ENCODE measurements at places on chromosomes 11 and 22.

DNA sequence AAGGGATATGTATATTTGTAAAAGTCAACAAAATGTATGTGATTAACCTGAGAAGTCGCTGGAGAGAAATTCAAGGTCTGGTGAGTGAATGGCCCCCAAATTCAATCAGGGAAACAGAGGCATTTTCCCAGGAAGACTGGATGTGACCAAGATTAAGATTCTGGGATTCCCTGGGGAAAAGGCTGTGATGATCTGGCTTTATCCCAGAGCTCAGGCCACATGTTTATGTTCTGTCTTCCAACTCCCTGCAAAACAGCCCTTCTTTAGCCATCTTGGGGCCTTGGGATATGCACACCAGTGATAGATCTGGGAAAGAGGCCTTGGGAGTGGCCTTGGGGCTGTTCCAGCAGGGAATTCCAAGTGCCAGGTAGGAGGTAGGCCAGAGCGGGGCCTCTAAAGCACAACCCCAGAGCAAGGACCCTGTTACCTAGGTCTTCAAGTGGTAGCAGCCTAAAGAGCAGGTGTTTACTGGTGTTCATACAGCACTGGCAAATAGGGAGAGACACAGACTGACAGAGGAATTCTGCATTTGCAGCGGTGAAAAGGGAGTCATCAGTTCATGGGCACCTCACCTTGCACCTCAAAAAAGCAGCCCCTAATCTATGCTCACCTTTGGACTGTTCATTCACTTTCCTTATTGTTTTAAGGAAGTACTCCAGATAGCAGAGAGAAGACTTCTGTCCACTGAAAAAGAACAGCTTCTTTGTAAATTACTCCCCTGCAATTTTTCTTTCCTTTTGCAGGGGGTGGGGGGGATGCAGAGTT lies 312.4 kb downstream of the BUD13 start:
- DNase-seq = no peak

DNA sequence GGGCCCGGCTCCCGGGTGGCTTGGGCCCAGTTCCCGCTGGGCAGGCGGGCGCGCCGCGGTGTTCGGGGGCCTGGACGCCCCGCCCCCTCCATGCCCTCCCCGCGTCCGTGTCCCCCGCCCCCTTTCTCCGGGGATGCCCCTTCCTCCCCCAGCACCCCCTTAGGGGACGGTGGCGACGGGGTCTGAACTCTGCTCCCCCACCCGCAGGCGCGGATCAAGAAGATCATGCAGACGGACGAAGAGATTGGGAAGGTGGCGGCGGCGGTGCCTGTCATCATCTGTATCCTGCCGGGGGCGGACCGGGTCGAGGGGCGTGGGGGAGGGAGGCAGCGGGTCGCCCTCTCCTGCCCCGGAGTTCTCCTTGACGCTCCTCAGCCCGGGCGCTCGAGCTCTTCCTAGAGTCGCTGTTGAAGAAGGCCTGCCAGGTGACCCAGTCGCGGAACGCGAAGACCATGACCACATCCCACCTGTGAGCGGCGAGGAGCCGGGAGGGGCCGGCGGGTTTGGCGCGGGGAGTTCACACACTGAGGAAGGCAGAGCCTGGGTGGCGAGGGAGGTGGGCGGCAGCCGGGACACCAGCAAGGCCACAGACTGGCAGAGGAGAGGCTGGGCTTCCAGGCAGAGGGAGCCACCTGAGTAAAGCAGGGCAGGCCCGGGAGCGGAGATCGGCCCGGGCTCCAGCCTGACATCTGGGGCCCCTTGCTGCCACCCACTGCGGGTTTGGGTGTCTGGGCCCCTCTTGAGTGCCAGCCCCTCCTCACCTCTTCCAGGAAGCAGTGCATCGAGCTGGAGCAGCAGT lies 546 bp downstream of the DRAP1 start:
- DNase-seq = no peak

GRCh38 chr11:66541892-66542291 lies 4.0 kb downstream of the ZDHHC24 start:
- DNase-seq = no peak

DNA sequence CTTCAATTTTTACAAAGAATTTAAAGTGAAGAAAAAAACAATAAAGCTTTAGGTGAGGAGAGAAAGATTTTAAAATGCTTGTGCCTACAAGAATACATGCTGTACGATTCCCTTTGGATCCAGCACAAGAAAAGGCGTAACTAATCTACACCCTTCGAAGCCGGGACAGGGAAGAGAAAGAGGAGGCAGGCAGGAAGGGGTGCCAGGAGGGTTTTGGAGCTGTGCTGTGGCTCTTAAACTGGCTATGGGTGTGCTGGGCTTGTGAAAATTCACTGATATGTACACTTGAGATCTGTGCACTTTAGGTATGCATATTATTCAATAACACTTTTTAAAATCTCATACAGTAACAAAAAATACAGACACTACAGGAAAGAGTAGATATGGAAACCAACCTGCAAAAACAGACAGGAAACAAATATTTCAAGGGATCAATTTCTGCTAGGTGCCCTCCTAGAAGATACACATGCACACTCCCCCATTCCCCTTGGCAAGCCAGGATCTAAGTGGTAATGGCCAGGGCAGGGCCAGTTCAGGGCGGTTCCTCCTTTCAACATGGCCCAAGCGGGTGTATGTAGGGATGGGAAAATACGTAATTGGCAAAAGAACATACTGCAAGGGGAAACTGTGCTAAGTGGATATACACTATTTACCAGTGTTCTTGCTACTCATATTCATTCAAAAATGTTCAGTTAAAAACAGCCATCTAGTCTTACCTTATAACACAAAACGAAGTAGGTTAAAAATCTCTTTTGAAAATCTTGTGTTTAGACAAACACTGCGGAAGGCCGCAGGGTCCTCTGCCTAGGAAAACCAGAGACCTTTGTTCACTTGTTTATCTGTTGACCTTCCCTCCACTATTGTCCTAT lies 54.2 kb downstream of the PACSIN2 start:
- DNase-seq = no peak

- peak; percentile 51 for DNase-seq
Measured at GRCh38 chr22:19852177-19852781, 2.4 kb downstream of the GNB1L start.

DNA sequence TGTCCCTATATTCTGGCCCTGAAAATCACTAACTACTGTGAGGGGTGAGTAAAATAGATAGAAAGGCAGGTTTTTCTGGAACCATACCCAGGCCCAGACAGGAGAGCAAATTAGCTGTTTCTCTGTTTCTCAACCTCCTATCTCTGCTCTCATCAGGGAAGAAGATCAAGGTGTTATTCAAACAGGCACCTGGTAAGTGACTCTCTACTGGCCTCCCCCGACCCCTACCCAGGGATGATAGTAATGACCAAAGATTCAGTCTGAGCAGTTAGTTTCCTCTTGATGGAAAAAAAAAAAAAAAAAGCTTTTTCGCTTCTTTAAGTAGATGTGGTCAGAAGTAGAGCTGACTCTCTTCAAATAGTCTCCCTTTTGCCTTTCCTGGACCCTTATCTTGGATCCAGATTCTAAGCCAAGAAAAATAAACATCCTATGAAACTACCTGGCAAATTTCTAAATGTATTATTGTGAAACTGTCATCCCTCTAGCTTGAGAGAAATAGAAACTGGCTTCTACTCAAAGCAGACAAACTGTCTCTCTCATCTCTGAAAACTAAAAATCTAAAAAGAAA lies 9.9 kb downstream of the LRRC4C start:
- DNase-seq = no peak

DNA sequence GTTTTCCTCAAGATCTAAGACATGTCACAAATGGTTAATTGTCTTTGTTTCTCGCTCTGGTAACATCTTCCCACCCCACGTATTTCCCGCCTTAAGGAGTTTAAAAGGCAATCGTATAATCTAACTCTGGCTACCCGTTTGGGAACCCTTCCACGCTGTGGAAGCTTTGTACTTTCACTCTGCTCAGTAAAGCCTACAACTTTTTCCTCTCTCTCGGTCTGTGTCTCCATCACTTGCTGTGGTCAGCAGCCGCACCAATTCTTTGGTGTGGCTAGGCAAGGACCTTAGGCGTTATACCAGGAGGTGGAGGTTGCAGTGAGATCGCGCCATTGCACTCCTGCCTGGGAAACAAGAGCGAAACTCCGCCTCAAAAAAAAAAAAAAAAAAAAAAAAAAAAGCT lies 1430.1 kb downstream of the LRRC4C start:
- no peak for DNase-seq

GRCh38 chr11:63887386-63887999 lies 29.5 kb downstream of the RCOR2 start:
- DNase-seq = no peak

GRCh38 chr11:20627701-20628100 lies 28.3 kb downstream of the SLC6A5 start:
- no peak for DNase-seq

DNA sequence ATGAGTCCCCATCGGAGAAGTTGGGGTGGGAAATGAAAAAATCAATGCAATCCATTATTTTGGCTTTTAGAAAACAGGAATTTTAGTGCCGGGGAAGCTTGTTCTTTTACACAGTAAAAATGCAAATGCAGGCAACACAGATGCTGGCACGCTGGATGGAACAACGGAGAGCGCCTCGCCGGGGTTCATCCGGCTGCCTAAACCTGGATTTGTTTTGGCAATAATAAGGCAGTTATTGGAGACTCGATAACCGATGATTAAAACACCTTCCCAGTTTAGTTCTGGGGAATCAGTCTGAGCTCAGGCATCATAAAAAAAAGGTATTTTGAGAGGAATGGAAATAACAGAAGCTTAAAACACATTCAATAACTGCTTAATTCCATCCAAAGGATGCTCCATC lies 2.9 kb downstream of the DSCAML1 start:
- DNase-seq = no peak

Measured in psoas muscle (tissue), 8 donors.